ENCODE measurements at places on chromosomes 11 and 22.
A peak's percentile ranks its signal among the peaks of the same experiment; 100 is the strongest.

GRCh38 chr11:120912504-120912903, 111.4 kb upstream of the TBCEL start:
- no peak for DNase-seq

DNA sequence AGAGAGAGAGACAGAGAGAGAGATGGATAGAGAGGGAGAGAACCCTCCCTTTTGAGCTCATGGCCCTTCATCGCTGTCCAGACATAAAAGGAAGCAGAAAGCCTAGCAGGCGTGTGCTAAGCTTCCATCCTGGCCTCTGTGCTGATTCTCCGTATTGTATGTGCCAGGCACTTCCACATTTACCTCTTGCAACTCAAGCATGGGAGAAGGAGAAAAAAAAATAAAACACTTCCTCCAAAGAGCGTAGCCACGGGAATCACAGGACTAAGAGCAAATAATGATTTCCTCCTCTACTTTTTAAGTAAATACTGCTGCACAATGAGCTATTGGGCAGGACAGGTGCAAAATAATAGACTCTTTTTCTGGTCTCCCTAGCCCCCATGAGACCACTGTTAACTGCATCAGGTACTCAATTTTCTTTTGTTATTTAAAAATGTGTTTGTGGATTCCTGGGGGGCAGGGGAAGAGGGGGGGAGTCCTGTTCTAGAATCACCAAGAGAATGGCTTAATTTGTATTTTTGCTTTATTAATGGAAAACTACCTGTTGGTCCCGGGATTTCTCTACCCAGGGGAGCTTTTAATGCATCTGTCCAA, 154.3 kb downstream of the NXPE2 start:
- DNase-seq, result no peak

GRCh38 chr11:27615833-27616232, 84.4 kb downstream of the BDNF start:
- no peak for DNase-seq

DNA sequence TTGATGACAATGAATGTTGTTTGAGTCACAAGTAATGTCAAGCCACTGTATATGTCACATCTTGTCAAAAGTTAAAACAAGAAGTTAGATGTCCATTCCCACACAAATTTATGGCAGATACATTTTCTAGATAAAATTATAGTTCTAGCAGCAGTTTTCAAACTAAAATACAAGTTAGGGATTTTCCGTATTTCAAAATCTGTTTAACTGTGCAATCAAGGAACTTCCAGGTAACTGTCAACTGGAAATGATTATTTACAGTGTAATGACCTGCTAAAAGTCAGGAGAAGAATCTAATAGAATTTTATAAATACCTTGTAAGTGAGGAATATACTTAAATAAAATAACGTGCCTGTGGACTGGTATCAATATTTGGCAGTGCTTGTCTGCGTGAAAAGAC, 111.5 kb downstream of the PDE3B start:
- no peak for DNase-seq

DNA sequence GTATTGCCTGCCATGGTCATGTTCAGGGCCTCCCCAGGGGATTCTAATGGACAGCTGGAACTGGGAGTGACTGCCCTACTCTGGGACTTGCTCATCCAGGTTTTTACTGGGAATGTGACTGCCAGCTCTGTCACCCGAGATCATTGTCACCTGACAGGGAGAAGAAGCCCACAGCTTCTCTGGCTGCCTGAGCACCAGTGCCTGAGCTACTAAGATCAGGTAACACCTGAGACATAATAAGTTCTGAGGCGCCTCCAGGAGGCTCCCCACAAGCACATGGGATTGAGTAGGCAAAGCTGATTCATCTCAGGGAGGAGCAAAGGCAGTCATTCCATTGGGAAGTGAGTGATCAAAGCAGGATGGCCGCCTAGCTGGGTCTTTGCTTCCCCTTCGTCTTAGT, 84.2 kb upstream of the GALNT18 start:
- DNase-seq, result no peak

DNA sequence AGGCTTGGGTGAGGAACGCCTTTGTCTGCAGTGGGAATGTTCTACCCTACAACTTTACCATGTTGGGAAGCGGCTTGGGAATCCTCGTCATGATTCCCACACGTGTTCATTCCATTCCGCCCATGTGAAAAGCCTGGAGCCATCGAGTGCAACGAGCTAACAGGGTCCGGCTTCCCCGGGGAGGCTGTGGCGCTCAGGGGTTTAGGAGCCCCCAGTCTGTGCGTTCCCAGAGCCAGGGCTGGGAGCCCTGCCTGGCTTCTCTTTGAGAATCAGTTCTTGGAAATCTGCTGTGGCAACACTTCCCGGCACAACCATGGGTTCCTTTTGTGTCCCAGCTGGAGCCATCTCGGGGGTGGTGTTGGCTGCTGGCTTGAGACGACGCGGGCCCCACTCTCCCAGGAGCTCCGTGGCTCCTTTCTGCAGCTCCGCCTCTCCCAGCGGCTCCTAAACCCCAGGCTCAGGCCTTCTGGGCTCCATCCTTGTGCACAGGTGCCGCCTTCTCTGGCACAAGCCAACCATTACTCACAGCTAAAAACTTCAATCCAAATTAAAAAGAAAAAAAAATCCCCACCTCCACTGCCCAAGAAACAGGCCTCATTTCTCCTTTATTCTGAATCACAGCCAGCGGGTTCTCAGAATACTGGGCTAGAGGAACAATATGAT, 18.7 kb upstream of the PPFIA1 start:
- no peak for DNase-seq

- no peak for DNase-seq
Observed at GRCh38 chr22:31289344-31289743, 2.9 kb downstream of the PIK3IP1 start.

DNA sequence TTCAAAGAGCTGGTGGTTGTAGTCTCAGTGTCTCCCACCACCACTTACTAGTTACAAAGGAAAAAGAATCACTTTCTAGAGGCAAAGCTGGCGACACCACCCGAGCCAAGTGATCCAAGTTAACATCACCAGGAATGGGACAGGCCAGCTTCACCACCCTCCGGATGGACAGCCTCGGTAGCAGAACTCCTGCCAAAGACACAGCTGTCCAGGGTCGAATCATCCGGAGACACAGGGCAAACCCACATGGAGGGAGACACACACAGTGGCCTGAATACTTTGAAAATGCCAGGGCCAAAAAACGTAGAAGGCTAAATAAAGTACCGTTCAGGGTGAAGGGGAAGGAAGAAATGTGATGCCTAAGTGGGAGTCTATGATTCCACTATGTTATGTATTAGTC, 33.1 kb downstream of the KCNQ1 start:
- DNase-seq, result no peak

GRCh38 chr11:2317354-2318050, 15.7 kb downstream of the TSPAN32 start:
- no peak for DNase-seq

GRCh38 chr11:112177589-112177988, 2.3 kb downstream of the BCO2 start:
- DNase-seq, result no peak

DNA sequence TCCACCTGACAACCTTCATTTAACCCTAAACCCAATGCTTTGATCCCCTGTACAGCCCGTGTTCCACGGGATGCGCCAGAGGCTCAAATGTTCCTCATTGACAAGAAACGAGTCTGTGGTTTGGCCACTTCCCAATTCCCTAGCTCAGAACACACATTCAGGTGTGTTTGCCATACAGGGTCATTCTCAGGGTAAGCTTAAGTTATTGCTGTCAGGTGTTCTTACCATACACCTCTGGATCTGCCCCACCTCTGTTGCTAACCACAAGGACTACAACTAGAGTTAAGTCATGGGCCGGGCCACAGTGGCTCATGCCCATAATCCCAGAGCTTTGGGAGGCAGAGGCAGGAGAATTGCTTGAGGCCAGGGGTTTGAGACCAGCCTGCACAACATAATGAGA, 45.6 kb upstream of the POLD3 start:
- no peak for DNase-seq

DNA sequence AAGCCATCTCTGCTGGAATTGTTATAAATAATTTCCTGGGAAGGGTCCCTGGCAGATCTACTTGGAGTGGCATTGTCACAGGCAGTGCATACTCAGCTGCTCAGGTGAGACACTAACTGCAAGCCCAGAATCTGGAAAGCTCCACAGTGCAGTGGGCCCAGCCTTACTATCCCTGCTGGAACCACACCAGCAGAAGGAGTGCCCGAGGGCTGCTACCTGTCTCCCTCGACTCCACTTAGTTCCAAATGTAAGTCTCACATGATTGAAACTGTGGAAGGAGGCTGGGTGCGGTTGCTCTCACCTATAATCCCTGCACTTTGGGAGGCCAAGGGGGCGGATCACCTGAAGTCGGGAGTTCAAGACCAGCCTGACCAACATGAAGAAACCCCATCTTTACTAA, 14.3 kb upstream of the SYVN1 start:
- no peak for DNase-seq

- DNase-seq, result no peak
Observed at GRCh38 chr11:78080084-78080817, 589 bp upstream of the NDUFC2 start.

GRCh38 chr11:76257074-76257719, 50.9 kb upstream of the WNT11 start:
- DNase-seq, result no peak

- DNase-seq, result no peak
Observed at GRCh38 chr11:14612694-14613093, 30.9 kb upstream of the PDE3B start.

DNA sequence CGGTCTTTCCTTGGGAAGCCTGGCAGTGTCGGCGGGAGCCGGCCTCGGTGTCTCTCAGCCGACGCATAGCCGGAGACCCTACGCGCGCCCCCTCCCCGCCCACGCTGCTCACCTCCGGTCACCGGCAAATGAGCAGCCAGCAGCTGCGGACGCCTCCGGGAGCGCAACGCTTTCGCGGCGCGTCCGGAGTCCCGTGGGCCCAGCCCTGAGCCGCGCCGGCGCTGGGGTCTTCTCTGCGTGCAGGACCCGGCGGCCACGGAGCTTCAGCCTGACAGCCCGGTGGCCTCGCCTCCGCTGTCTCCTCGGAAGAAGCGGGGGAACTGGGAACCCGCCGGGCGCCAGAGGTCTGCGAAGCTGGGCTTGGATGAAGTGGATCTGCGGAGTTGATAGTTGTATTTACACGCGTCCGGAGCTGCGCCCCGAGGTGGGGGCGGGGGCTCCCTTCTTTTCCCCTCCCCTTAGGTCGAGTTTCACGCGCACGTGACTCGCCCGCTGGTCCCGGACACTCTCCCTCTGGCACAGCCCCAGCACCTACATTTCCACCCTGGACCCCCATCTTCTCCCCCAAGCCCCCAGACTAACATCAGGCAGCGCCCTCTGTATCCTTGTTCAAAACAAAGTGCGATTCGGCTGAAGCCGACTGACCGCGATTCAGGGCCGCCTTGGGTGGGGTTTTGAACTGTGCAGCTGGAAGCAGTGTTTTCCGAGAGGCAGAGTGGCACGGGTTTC, at the start of gene SLC43A1:
TSS of gene SLC43A1 (minus strand) at position 371 of the 729 bp plus-strand sequence. CDS start 1,591 bp downstream, outside the sequence.
- DNase-seq, result peak; percentile 62

DNA sequence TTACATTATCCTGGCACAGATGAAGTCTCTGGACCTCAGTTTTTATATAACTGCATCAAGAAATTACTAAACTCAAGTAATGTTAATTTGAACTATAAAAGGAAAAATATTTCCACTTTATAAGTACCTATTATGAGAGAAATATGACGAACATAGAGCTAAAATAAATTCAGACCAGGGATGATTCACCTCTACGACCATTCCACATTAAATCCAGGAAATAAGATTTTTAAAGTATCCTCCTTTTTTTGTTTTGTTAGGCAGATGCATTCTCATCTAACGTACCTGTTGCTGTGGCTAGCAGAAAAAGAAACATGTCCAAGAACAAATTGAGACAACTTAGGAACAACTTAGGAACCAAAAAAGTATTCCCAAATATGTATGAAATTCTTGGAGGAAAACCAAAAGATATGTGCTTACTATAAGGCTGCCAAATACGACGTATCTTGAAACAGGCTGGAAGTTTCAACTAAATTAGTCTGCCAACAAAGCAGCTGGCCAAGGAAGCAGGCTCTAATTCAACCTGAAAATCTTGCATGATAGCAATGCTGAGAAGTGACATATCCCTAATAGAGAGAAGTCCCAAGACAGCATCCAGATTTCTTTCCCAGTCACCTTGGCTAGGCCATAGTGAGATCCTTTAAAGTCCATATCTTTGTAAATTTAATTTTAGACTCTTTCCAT, 15.7 kb downstream of the SPTY2D1 start:
- DNase-seq, result no peak

DNA sequence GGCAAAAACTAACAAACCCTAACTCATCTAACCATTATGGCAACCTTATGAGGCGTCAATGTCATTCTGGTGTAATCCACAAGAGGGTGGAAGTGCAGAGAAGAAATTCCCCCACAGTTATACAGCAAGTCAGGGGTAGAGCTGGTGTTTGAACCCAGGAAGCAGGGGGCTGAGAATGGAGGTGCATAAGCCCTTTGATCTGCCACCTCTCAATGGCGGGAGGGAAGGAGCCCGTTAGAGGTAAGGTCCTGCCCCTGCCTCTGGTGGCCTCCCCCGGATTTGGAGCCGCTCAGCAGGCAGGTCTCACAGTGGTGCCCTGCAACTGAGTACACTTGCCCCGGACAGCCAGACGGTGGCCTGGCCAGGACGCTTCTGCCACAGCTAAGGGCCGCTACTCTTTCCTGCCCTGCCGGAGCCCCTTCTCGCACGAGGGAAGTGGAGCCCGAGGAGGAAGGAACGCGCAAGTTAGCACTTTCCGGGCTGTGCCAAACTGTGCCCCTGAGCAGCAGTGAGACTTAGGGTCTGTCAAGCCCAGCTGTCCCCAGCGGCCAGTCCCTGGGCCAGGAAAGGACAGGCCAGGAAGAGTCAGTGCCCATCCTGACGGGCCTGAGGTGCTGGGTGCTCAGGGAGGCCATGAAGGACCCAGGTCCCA, 1.1 kb downstream of the FXYD2 start:
- DNase-seq, result no peak

- no peak for DNase-seq
Observed at GRCh38 chr22:44933666-44934453, 75.9 kb downstream of the PHF21B start.

- DNase-seq, result no peak
Observed at GRCh38 chr22:45532235-45532631, 29.6 kb downstream of the FBLN1 start.

DNA sequence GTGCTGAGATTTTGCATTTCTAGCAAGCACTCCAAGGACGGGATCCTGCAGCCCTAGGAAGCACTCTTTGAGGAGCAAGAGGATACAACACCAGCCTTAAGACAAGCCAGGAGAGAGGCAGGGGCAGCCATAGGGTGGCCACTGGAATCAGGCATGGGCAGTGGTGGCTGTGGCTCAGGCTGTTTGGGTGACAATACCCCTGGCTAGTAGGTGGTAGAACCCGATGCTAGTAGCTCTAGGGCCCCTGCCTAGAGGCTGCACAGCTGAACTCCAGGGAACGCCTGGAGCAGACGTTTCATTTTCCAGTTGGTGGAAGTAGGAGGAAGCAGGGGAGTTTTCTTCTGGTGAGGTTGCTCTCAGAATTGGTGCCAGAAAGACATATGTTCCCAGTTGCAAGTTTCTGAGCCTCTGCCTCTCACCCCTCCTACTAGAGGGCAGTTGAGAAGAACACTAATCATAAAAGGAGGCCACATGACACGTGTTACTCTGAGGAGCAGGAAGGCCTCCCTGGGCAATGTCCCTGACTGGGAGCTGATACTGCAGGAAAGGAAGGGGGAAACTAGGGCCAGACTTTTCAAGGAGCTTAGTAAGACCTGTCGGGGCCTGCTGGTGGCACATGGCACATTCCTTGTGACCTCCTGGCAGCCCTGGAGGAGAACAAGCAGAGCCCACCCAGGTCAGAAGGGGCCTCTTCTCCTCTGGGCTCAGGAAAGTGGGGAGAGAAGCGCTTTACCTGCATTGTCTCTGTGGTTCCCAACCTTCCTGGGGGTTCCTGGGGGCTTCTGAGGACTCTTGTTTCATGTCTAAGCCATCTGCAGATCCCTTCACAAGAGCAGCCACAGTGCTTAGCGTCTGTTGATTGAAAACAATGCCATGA, 56.6 kb upstream of the DRD2 start:
- no peak for DNase-seq

- no peak for DNase-seq
Observed at GRCh38 chr11:61999141-61999975, 31.9 kb upstream of the FTH1 start.
